Activated effector memory CD4-positive, alpha-beta T cell treated with Interleukin-2 at 50 U/mL for 16 hours (primary cell): ENCODE measurements at places on chromosomes 2 and 18.

GRCh38 chr18:21704603-21705364 lies at the start of gene ABHD3:
TSS of gene ABHD3 (minus strand) at chr18:21704774. CDS start at chr18:21704665, 109 bp downstream.
- DNase-seq: peak; percentile 88

DNA sequence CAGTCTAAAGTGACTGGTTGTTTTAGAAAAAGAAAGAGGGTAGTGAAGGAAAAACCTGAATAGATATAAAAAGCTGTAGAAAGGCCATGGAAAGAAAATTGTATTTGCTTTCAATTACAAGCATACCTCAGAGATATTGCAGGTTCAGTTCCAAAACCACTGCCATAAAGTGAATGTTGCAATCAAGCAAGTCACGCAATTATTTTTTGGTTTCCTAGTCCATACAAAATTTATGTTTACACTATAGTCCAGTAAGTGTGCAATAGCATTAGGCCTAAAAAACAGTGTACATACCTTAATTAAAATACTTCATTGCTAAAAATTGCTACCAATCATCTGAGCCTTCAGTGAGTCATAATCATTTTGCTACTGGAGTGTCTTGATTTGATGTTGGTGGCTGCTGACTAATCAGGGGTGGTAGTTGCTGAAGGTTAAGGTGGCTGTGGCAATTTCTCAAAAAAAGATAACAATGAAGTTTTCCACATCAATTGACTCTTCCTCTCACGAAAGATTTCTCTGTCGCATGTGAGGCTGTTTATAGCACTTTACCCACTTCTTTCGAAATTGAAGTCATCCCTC lies 2003.8 kb upstream of the PIK3C3 start:
- no peak for DNase-seq

DNA sequence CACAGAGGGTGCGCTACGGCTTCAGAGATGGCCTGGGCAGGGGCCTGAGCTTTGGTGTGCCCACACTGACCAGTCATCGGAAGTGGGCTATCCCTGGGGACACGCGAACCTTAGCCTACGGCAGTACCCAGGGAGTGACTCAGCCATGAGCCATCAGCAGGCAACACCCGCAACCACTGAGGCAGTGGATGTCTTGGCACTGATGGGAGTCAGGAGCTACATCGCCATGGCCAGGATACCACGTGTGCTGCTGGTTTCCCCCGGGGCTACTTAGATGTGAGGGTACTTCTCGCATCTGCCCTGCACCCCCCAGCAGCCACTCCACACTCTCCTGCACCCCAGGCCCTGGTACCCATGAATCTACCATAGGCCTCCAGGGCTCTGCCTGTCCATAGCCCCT lies 12.8 kb upstream of the HPCAL1 start:
- DNase-seq: no peak

DNA sequence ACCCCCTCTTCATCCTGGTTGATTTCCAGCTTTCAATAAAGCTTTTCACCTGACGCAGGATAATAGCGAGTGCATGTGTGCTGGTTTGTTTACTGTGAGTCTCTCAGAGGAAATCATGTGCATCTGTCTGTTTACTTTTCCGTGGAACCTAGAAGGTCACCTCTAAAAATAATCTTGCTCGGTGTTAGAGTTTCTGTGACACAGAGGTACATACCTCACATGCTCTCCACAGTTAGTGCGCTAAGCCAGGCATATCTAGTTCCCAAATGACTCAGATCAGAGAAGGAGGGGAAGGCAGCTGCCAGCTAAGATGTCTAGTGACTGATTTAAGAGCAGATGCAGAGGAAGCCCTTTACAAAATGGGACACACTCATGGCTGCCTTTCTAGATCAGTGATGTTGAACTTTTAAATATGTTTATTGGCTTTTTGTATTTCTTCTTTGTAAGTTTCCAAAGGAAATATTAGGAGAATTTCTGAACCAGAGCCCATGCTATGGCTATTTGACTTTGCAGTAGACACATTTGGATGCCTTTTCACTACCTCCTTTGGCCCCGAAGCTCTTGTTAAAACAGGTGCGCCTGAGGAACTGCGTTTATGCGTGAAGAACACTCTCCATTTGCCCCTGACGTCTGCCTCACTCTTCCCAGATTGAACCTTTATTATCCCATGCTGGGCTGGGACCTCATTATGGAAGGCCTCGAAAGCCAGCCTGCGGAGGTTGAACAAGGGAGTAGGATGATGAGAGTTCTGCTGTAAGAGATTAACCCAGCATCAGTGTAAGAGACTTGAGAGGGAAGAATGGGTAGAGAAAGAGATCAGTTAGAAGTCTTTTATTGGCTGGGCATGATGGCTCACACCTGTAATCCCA lies 145.6 kb downstream of the FAM161A start:
- DNase-seq: no peak

GRCh38 chr18:40485318-40485717 lies 1469.7 kb upstream of the PIK3C3 start:
- no peak for DNase-seq

- DNase-seq: no peak
Measured at GRCh38 chr18:48104705-48105104, 174.2 kb upstream of the SMAD2 start.

GRCh38 chr2:158922601-158923000 lies 45.8 kb upstream of the TANC1 start:
- DNase-seq: no peak

DNA sequence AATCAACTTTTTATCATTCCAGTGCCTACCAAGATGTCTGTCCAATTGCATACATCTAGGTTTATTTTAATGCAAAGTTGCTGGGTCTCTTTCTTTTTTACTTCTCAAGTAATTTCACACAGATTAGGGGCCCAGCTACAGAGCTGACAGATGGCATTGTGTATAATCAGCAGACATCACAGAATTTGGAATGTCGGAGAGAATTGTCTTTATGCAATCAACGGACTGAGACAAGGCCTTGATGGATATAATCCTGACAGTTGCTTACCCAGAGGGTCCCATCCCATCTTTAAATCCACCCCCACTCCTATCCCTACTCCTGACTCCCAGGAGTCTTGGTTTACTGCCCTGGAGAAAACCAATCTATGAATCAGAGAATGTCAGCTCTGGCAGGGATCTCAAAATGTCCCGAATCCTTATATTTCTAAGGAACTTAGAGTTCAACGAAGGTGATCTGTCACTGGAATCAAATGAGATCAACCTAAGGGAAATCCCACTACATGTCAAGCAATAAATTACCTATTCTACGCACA lies 142.0 kb downstream of the LRATD1 start:
- DNase-seq: no peak
